Esophagus (tissue), 2 donors: ENCODE measurements at places on chromosomes 4 and X. TPM values are rescaled to one million over a fixed set of nuclear protein-coding genes. Genes with fewer than 3 reads are reported as not detected.

The ADRA2C gene
- 1.1 TPM for polyA plus RNA-seq

The ZMAT1 gene
- 3.9 TPM for polyA plus RNA-seq

The DRD5 gene
- polyA plus RNA-seq = not detected

The BGN gene
- polyA plus RNA-seq = 13.4 TPM

The AVPR2 gene
- 0.68 TPM for polyA plus RNA-seq

The PRKX gene
- 5.6 TPM for polyA plus RNA-seq
